ENCODE measurements at places on chromosomes 1 and 21.

- DNase-seq = no peak
Measured at GRCh38 chr1:82044536-82044935, 243.8 kb downstream of the ADGRL2 start.

DNA sequence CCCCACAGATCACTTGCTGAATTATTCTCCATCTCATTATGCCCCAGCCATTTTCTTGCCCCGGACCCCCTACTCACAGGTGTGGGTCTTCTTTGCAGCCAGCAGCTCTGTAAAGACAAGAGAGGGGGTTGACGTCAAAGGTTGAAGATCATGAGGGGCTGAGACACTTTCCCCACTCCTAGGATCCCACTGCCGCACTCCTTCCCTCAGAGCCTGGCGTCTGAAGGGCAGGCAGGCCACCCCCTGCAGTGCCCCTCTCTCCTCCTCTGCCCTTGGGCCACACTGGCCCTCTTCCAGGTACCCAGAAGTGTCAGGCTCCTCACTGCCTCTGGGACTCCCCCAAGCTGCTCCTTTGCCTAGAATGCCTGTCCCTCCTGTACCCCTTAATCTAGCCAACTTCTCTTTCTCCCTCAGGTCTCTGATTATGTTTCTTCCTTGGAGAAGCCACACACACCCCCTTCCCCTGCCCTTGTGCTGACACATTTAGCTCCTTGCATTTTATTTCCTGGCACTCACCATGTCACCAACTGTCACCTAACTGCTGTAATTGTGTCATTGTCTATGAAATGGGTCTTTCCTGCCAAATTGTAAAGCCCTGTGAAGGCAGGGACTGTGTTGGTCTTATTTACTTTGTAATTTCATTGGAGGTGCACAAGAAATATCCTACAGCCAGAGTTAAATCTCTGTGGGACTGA is 2.1 kb downstream of the RORC start:
- DNase-seq = no peak

- DNase-seq = peak; percentile 37
Measured at GRCh38 chr1:167455786-167456446, 62.4 kb downstream of the CD247 start.

DNA sequence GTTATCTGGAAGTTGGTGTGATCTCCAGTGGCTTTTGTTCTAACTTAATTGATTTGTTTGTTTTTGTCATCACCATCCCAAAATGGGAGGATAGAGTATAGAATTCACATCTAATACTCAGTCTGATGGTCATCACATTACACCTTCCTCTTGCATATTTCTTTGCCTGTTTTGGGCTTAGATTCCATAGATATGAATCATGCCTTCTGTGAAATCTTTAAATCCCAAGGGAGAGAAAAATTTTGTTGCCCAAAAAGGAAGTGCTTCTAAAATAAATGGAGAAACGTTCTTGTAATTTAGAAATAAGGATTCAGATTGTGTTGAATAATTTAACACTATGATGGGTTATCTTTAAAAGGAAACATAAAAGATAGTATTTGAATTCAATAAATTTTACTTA is 446.0 kb upstream of the LRRC7 start:
- DNase-seq = no peak

- DNase-seq = no peak
Measured at GRCh38 chr1:227854189-227854588, 38.7 kb downstream of the PRSS38 start.

DNA sequence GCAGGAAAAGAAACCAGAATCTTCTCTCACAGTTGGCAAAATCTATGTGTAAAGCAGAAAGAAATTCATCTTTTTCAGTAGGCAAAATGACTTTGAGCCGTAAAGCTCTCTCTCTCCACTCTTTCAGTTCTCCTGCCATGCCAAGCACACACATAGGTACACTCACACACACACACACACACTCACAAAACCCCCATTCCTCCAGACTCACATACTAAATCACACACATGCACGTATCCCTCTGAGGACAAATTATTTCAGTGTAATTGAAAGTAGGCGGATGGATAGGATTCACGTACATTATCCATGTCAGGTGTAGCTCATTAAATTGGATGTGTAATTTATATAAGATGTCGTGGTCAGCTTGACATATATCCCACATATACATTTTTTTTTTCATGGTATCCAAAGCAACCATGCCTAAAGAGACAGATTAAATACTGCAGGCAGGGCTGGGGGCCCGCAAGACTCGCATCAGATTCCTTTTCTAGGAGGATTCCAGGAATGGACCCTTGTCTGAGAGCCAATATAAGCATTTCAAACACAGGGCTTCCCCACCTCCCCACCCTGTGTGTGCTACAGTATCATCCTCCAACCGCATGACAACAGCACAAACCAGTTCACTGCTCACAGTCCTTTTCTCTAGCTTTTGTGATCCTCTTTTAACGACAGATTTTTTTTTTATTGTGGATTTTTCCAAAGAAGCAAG is 320.9 kb downstream of the PCP4 start:
- DNase-seq = no peak

GRCh38 chr1:86739648-86740509 is 35.5 kb downstream of the SH3GLB1 start:
- DNase-seq = no peak

DNA sequence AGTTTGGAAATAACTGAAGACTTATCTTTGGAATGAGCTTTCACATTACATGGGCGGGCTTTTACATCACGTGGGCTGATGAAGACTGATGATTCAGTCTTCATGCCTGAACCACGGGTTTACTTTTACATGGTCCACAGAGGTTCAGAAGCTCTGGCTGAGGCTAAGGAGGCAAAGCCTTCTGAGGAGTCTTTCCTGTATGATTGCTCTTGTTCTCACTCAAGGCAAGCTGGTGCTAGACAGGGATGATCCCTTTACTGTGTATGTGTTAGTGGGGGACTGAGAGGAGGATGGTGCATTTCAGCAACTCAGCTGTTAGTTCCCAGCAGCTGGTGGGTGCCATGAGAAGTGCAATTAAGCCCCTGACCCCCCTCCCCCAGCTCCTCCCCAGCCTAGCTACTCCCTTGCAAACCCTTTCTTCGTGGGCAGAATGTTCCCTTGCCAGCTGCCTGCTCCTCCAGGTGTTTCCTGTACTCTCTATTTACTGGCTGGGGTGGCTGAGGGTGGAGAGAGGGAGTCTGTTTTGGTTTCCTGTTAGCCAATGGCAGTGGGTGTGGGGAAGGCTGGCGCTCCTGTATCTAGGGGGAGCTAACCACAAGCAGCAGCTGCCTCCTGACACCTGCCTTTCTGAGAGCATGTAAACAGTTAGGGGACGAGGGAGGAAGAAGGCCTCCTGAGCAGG is 15.4 kb downstream of the BTG2 start:
- DNase-seq = no peak

- DNase-seq = no peak
Measured at GRCh38 chr1:204350857-204351573, 8.7 kb downstream of the PLEKHA6 start.
